ENCODE measurements at places on chromosomes 2 and 18.

GRCh38 chr2:168767258-168767657, 35.2 kb upstream of the NOSTRIN start:
- no peaks in the 10 kb centered on the region for H3K27me3 ChIP-seq
- no peaks in the 10 kb centered on the region for H3K4me1 ChIP-seq
- no peak for DNase-seq
- no peak overlapping the region for H3K27ac ChIP-seq
- peaks cover 8% of the 10 kb centered on the region for H3K36me3 ChIP-seq

DNA sequence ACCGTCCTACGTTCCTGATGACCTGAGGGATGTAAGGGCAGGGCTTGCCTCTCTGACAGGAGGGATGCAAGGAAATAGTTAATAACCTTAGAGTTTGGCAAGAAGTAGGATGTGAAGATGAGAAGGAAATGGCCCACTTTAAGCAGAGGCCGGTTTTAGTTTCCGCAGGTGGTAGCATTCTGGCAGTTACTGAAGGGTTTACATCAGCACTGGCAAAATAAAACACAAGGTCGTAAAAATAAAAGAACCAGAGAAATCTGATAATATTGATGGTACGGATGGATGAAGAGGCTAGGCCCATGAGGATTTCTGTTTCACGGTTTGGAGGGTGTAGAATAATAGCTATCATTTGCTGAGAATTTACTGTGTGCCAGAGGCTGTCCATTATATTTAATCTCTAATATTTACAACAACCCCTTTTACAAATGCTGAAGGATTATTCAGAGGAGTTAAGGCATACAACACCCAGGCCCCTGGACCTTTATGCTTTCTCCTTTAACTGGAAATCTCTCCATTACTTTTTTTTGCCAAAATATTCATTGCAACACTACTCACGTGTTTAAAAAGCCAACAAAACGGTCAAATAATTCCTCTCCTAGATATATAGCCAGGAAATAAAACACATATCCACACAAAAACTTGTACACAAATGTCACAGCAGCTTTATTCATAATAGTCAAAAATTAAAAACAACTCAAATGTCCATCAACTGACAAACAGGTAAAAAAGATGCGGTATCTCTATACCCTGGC, 28.5 kb downstream of the DAPL1 start:
- no peaks in the 10 kb centered on the region for H3K36me3 ChIP-seq
- DNase-seq, result no peak
- H3K27me3 ChIP-seq, result peaks cover 3% of the 10 kb centered on the region
- no peaks in the 10 kb centered on the region for H3K4me1 ChIP-seq
- no peak overlapping the region for H3K4me3 ChIP-seq

- no peaks in the 10 kb centered on the region for H3K4me1 ChIP-seq
- no peak for DNase-seq
- H3K27me3 ChIP-seq, result peaks cover 32% of the 10 kb centered on the region
- no peak overlapping the region for H3K27ac ChIP-seq
Measured at GRCh38 chr2:119749477-119750012, 10.2 kb upstream of the PTPN4 start.

- no peaks in the 10 kb centered on the region for H3K4me1 ChIP-seq
- peaks cover 5% of the 10 kb centered on the region for H3K27me3 ChIP-seq
- no peaks in the 10 kb centered on the region for H3K36me3 ChIP-seq
Measured at GRCh38 chr2:36373149-36373926, 17.8 kb downstream of the CRIM1 start.

DNA sequence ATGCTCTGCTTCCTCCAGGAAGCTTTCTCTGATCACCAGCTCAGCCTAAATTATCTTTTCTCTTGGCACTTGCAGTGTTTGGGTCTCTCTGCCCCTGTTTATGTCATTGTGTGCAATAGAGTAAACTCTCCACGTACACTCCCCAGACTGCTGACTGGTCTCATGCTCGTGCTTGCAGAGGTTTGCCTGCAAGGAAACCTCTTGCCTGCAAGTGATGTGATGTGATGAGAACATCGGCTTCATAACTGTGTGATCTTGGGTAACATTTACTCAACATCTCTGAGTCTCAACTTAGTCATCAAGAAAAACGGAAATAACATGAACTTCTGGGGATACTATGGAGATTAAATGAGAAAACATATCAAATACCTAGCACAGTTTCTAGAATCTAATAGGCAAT, 92.3 kb downstream of the BIN1 start:
- DNase-seq, result no peak
- no peak overlapping the region for H3K27ac ChIP-seq
- H3K4me1 ChIP-seq, result no peaks in the 10 kb centered on the region
- peaks cover 2% of the 10 kb centered on the region for H3K27me3 ChIP-seq
- no peak overlapping the region for H3K4me3 ChIP-seq

DNA sequence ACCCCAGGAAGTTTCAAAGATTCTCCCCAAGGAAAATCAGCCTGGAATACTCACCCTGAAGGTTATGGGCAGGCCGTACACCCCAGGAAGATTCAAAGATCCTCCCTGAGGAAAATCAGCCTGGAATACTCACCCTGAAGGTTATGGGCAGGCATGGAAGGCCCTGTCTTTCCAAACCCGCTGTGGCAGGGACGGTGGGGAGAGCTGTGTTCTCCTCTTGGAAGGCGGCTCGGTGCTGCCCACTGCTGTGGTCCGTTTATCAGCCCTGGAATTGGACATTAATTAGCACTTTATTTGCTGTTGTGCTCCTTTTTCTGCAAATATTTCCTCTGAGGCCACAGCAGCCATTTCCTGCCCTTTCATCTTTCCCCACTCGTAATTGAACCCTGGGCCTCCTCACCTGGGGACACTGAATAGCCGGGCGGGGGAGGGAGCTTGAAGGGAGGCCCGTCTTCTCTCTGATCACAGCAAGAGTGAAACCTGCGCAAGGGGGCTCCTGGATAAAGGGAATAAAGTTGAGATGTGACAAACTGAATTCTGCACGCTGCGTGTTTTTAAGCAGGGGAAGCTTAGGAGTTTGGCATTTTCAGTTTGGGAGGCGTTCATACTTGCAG, 308.7 kb upstream of the SALL3 start:
- no peak overlapping the region for H3K27ac ChIP-seq
- H3K36me3 ChIP-seq, result no peaks in the 10 kb centered on the region
- H3K27me3 ChIP-seq, result no peaks in the 10 kb centered on the region
- no peak for DNase-seq

DNA sequence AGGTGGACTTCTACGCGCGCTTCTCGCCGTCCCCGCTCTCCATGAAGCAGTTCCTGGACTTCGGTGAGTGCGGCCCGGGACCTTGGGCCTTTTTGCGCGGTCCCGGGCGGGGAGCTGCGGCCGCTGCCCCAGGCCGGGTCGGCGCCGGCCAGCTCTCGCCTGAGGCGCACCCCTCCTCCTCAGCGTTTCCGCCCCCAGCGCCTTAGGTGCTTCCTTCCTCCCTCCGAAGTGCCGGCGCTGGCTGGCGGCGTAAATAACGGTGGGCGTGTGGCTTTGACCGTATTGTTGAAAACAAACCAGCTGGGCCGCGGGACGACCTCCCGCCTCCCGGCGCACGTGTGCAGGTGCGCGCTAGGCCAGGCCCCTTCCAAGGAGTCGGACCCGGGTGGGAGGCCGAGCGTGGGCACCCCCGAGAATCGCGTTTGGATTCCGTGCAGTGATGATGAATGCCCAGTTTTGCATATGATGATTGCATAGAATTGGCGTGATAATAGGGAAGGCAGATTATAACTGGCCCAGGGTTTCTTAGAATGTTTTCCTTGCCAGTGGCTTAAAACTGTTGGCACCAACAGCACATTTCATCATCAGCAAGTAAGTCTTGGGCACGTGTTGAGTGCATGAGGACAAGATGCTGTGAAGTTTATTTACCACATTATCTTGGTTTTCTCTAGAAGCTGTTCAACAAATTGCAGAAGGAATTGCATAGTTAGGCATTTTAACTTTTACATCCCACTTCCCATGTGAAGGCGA, 569 bp downstream of the PDK1 start:
- peak; percentile 71 for DNase-seq
- H3K27ac ChIP-seq, result peak overlapping the region; percentile 75
- peak overlapping the region; percentile 84 for H3K4me3 ChIP-seq
- H3K4me1 ChIP-seq, result peaks cover 44% of the 10 kb centered on the region
- H3K27me3 ChIP-seq, result no peaks in the 10 kb centered on the region

DNA sequence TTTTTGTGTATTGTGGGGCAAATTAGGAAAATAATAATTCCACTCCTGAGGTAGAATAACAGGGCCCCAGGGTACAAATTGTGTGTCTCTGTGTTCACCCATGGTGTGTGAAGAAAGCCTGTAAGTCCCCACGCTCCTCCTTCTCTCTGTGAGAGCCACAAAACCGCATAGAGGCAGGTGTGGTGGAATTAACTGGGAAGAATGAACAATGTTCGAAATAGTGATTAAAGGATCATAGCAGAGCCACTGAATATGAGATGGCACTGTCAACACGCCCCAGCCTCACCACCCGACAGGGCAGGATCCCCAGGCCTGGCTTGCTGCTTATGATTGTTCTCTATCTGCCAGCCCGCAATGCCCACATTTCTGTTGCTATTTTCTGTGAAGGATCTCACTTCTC, 14.1 kb downstream of the IL1RN start:
- H3K36me3 ChIP-seq, result no peaks in the 10 kb centered on the region
- H3K4me3 ChIP-seq, result no peak overlapping the region
- H3K27me3 ChIP-seq, result no peaks in the 10 kb centered on the region
- H3K27ac ChIP-seq, result no peak overlapping the region

DNA sequence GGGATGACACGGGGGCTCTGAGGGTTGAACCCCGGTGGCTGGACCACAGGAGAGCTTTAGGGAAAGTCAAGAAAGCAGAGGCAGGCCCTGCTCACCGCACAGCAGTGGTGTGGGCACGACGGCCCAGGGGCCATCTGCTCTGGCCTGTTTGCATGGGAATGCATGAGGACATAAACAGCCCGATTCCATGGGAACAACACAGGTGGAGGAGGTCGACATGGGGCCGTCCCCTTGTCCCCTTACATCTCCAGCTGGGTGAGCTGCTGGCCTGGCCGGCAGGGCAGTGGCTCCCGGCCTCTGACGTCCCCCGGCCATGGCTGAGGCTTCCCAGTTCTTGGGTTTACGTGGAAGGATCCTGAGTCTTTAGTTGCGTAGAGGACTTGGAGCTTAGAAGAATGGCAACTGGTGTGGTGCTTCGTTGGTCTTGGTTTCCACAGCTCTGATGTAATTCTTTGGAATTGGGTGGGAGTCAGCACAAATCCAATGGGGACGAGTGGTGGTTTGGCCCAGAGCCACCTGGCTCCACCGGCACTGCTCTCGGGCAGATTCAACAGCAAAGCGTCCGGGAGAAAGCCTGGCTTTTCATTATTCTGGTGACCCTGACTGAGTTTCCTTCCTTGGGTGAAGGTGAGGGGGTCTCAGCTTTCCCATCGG, 98.3 kb upstream of the HDAC4 start:
- H3K4me1 ChIP-seq, result no peaks in the 10 kb centered on the region
- H3K4me3 ChIP-seq, result no peak overlapping the region
- DNase-seq, result no peak
- no peaks in the 10 kb centered on the region for H3K27me3 ChIP-seq
- no peak overlapping the region for H3K27ac ChIP-seq

GRCh38 chr2:168530982-168531622, 75.0 kb downstream of the CERS6 start:
- H3K27me3 ChIP-seq, result no peaks in the 10 kb centered on the region
- no peak for DNase-seq
- H3K4me3 ChIP-seq, result no peak overlapping the region
- no peaks in the 10 kb centered on the region for H3K4me1 ChIP-seq

- no peak overlapping the region for H3K27ac ChIP-seq
- H3K4me1 ChIP-seq, result no peaks in the 10 kb centered on the region
- H3K4me3 ChIP-seq, result no peak overlapping the region
- no peaks in the 10 kb centered on the region for H3K36me3 ChIP-seq
Measured at GRCh38 chr2:197358931-197359330, 48.4 kb upstream of the ANKRD44 start.

- no peak for DNase-seq
- no peaks in the 10 kb centered on the region for H3K36me3 ChIP-seq
- H3K27me3 ChIP-seq, result no peaks in the 10 kb centered on the region
- H3K4me1 ChIP-seq, result no peaks in the 10 kb centered on the region
- H3K4me3 ChIP-seq, result no peak overlapping the region
Measured at GRCh38 chr2:163849756-163850435, 114.1 kb upstream of the FIGN start.

DNA sequence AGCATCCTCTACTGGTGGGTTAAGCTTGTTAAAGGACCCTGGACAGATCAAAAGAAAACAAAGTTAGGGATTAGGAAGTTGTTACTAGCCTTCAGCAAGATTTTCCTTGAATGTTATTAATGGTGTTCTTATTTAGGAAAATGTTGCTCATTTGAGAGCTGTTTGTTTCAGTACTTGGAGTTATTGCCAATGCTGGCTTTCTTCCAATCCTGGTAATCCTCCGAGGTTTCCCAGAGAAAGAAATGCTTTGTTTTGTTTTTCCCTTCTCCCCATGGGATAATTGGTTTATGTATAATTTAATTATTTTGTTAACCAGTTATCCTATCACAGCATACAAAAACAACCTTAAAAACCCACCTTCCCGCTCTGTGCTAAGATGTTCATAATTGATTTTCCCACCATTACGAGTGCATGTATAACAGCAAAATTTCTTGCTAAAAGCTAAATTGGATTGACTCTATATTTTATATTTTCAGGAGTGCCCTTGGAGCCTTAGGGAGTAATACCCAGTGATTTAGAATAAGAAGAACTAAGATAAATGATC, 79.8 kb downstream of the MGAT5 start:
- peaks cover 38% of the 10 kb centered on the region for H3K36me3 ChIP-seq
- no peak overlapping the region for H3K4me3 ChIP-seq
- no peak overlapping the region for H3K27ac ChIP-seq
- no peaks in the 10 kb centered on the region for H3K27me3 ChIP-seq
- H3K4me1 ChIP-seq, result no peaks in the 10 kb centered on the region
